ENCODE measurements at places on chromosomes 3 and 15.

- no peak for DNase-seq
These were observed 45.6 kb upstream of the IREB2 start for GRCh38 chr15:78392430-78392829.

GRCh38 chr3:56795097-56795828, 6.5 kb downstream of the ARHGEF3 start:
- DNase-seq, result no peak

GRCh38 chr3:186946756-186947375, 16.5 kb downstream of the ST6GAL1 start:
- no peak for DNase-seq

- no peak for DNase-seq
These were observed 210.4 kb downstream of the NECTIN3 start for GRCh38 chr3:111282024-111282423.

- no peak for DNase-seq
These were observed 42.9 kb downstream of the TIMP4 start for GRCh38 chr3:12115849-12116248.

DNA sequence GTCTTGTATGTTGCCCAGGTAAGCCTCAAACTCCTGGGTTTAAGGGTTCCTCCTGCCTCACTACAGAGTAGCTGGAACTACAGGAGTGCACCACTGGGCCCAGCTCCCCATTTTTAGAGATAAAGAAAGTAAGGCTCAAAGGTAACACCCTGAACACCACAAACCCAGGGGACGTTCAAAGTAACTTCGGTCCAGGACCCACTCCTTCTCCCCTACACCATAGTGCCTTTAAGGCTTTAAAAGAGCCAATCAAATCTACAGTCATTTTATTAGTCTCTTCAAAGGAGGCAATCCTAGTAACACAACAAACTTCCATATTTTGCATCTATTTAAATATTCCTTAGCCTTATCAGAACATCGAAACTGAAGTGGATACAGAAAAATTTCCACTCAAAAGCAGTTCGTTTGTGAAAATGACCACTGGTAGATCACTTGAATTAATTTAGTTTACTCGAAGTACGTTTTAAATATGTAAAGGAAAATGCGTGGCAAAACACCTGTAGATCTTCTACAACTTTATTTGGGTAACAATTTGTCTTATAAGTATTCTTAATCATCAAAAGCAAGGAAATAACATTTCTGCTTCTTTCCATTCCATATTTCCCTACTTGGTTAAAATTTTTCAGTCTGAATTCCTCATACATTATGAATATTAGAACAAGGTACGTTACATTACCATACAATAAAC, 1.8 kb downstream of the STAG1 start:
- DNase-seq, result no peak

DNA sequence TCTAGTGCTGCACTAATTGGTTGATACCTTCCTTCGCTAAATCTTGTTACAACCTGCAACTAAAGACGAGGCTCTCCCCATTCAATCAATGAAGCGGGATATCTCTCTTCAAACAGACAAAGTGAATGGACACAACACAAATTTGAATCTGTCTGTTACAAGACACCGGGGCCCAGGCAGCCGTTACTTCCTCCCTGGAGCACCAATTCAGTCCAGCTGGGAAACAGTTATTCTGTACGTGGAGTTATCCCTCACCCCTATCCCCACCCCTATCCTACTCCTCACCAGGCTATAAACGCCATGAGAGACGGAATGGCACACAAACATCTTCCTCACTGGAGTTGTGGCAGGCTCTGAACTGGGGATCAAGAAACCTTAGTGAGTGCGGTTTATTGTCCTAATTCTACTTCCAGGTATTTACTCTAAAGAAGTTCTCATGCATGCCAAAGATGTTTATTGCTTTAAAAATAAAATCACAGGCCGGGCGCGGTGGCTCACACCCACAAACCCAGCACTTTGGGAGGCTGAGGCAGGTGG, 181.8 kb downstream of the FOXP1 start:
- no peak for DNase-seq

- DNase-seq, result no peak
These were observed 140.5 kb upstream of the ADAMTS9 start for GRCh38 chr3:64828276-64828675.

DNA sequence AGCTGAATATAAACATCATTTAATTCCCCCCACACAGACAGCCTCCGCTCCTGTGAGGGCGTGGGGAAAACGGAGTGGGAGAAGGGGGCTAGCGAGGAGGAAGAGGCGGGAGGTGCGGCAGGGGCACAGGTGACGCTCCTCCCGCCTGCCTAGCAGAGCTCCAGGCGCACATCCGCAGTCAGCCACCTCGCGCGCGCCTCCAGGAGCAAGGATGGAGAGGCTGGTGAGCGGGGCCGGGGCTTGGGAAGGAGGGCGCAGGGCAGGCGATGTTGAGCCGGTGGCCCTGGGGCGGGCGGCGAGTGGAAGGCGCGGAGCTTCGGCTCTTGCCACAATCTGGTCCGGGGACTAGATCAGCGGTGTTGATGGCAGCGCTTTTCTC, at the start of gene CD200:
CD200 (plus strand) TSS at position 155 of the 379 bp plus-strand sequence; CDS start at position 212, 57 bp downstream.
- peak; percentile 22 for DNase-seq

Data from CD8-positive, alpha-beta memory T cell (primary cell).